ENCODE measurements at places on chromosomes 1 and 21. TPM values are rescaled to one million over a fixed set of nuclear protein-coding genes. Genes with fewer than 3 reads are reported as not detected.

The YTHDF2 gene
- 51.8 TPM for total RNA-seq

The MPZ gene
- 4,832 TPM for total RNA-seq

The FTCD gene
- total RNA-seq = 2.9 TPM

The ZNF593OS gene
- not detected for total RNA-seq

GRCh38 chr21:34065027-34065426 is 8.4 kb upstream of the MRPS6 start:
- no peak for DNase-seq

- no peak for DNase-seq
These were observed 78.3 kb downstream of the ATP1B1 start for GRCh38 chr1:169184812-169185211.

- no peak for DNase-seq
These were observed 57.5 kb upstream of the EPS8L3 start for GRCh38 chr1:109821221-109821669.

DNA sequence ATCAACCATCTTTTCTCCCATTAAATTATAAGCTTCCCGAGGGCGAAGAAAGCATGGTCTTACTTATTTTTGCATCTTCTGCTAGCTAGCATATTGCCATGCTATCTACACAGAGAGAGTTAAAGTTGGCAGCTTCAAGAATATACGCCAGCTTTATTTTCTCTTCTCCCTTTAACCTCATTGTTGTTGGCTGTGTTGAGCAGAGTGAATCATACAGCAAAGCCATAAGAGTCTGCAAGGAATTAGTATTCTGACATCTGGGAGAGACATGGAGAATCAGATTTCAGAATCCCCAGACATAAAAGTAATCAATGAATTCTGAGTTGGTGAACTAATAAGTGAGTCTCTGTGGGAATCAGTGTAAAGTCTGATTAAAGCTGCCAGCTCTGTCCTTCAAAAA is 649.6 kb upstream of the PTBP2 start:
- no peak for DNase-seq

- DNase-seq = no peak
These were observed 40.3 kb downstream of the BTG3 start for GRCh38 chr21:17572431-17572830.

DNA sequence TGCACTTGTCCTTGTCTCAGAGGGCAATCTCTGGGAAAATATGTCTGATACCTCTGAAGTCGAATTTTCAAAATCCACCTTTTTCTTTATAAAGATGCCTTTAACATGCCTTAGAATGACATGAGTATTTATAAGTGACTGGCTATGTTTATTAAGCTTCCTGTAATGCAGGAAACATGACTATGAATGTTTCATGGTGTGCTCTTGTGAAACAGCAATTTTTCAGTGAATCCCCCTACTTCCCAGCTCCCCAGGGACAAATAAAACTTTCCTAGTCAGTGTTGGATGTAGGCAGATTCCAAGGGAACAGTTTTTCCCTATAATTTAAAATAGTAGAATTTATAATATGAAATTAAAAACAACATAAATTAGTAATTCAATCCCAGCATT is 437.0 kb downstream of the LMO4 start:
- no peak for DNase-seq
